ENCODE measurements at places on chromosomes 16 and 17. TPM values are rescaled to one million over a fixed set of nuclear protein-coding genes. Genes with fewer than 3 reads are reported as not detected.

GRCh38 chr17:27983853-27984252 lies 58.6 kb upstream of the NLK start:
- no peak for DNase-seq

DNA sequence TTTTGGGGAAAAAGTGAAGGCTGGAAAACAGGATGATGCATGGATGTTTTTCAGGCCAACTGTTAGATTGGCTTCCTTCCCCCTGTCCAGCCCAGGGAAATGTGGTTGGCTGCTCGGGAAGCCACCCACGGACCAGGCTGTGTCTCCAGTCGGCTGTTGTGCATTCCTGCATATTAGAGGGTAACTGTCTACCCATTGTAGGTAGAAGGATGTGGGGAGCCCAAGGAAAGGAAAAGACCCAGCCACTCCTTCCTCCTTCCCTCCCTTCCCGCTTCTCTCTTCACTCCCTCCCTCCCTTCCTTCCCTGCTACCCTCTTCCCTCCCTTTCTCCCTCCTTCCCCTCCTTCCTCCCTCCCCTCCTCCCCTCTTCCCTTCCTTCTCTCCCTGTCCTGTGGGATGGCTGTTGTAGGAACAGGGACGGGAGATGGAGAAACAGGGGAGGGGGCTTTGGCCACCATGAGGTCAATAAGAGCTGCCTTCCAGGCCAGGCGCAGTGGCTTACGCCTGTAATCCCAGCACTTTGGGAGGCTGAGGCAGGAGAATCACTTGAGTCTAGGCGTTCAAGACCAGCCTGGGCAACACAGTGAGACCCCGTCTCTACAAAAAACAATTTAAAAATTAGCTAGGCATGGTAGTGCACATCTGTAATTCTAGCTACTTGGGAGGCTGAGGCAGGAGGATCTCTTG lies 16.9 kb downstream of the SYT17 start:
- no peak for DNase-seq

Gene SLC12A3
- not detected for total RNA-seq

DNA sequence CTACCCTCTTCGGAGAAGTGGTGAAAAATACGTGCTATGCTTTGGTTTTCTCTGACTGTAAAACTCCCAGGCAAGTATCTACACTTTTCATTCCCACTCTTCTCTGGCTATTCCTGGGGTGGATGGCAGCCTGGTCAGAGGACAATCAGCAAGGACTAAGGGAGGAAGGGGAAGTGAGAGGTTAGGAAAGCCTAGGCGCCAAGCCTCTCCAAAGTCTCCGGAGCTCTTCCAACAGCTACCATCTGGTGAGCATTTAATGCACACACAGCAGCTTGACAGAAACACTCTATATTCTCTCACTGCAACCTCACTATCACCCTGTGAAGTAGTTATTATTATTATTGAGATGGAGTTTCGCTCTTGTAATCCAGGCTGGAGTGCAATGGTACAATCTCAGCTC lies 65.1 kb downstream of the WSCD1 start:
- DNase-seq, result no peak

DNA sequence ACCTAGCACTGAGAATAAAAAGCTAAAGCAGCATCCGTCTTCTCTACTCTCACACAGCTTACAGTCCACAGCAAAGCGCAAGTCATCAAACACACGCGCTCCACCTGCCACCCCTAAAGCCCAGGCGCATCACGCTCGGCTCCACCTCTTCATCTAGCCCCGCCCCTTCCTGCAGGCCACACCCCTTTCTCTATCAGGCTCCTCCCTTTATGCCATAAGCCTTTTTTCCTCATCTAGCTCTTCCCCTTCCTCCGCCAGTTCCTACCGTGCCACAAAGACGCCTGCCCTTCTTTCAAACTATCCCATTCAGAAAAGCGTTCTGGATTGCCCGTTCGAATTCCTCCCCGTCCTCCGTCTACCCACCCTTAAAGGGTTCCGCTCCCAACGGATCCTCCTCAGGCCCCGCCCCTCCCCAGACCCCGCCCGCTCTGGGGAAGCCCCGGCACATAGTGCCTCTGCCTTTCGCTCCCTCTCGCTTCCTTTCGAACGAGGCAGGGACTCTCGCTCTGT lies 417 bp downstream of the C16orf46 start:
- DNase-seq, result peak; percentile 98

Gene CCL7
- total RNA-seq, result not detected

Gene MOSMO
- total RNA-seq, result 13.6 TPM

DNA sequence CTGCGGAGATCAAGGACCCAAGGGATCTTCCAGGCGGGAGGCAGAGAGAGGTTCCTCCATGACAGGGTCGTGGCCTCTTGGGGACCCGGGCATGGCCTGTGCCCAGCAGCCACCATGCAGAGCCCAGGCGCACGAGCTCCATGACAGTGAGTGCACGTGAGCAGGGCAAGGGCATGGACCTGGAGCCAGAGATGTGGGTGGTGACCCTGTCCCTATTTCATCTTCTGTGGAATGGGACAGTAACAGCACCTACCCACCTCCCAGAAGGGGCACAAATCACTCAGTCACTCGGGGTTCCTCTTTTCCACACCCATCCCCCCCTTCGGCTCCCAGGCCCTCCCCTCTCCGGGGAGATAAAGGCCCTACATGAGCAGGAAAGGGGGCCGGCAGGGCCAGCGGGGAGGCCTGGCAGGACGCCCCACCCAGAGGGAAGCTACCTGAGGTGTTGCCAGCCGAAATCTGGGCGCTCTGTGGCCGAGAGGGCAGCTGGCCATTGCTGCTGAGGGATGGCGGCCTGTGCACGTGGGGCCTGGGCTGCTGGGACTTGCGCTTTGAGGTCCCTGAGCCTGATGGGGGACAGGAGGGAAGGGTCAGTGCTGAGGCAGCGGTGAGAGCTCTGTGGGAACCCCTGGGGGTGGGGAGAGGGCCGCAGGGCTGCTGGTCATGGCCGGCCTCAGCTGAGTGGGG lies 10.4 kb downstream of the UBALD2 start:
- peak; percentile 65 for DNase-seq

Gene UMOD
- not detected for total RNA-seq

DNA sequence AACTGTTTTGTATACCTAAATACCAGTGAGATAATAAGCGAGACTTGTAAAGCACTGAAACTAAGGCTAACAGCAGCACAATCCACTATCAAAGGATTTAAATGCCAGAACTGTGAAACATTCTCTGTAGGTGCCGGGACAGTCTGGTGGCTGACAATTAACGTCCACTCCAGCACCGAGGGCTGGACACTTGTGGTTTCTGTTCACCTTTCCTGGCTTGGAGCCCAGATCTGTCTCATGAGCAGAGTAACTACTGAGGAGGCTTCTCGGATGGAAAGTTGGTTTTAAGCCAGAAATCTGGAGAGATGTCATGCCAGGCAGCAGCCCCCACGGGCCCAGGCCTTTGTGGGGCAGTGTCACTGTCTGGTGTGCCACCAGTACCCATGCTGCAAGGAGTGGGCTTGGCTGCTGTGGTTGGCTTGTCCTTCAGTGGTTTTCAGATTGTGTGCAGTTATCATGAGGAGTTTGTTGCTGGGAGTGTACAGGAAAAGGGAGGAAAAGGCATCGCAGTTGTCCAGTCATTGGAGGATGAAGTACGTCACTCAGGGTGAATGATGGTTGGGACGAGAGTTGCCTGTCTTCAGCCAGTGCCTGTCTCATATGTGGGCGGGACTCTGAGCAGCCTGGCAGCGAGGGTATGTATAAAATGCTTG lies 35.5 kb downstream of the UBN1 start:
- DNase-seq, result no peak

- DNase-seq, result peak; percentile 85
Observed at GRCh38 chr16:68275611-68276191, 11.4 kb downstream of the SLC7A6 start.

- peak; percentile 86 for DNase-seq
Observed at GRCh38 chr16:11312718-11313492, 31.8 kb upstream of the PRM1 start.

Gene HNF1B
- 2.9 TPM for total RNA-seq
